Neural crest cell (in vitro differentiated cells): ENCODE measurements at places on chromosomes 16 and 17.

- DNase-seq, result no peak
Observed at GRCh38 chr16:77840093-77840492, 51.7 kb downstream of the VAT1L start.

DNA sequence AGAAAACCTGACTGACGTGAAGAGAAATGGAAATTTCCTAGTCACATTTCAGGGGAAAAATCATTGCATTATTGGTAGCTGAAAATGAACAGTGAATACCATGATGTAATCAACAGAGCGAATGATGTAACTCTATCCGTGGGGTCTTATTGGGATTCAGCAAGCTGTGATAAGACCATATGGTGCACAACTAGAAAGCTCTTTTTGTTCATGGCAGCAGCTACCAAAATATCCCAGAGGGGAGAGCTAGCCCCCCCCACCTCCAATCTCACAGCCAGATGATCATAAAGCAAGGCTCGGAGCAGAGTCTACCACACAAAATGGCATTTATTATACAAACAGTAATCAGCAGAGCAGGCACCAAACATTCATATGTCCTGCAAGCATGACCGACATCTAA is 22.2 kb upstream of the DNAH17 start:
- DNase-seq, result no peak

DNA sequence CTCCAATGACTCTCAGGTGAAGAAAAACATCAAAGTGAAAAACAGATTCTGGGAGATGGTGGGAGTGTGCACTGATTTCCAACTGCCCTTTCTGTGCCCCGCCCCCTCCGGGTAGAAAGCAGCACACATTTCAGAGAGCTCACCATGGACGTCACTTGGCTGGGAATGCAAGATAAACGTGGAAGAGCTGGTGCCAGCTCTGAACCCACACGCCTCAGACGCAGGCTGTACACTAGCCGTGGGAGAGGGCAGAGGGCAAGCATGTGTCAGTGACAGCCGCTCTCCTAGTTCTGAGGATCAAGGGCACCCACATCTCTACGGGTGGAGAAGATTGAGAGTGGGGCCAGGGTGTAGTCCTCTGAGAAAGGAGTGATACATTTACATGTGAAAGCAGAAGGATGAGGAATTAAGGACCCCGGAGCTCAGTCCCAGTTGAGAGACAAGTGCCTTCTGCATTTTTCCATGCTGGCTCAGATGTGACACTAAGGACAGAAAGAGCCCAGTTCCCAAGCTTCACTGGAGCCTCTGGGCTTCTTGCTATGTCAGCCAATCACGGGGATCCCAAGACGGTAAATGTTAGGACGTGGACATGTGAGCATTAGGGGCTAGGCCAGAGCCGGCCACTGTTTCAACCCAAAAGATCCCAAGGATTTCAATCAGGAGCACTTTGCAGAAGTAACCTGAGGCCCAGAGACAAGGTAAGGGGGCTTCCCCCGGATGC is 101.3 kb downstream of the ZFHX3 start:
- DNase-seq, result no peak

- DNase-seq, result no peak
Observed at GRCh38 chr17:77254951-77255825, 114.4 kb downstream of the SEC14L1 start.

- no peak for DNase-seq
Observed at GRCh38 chr17:51044976-51045375, 75.7 kb downstream of the SPAG9 start.

- no peak for DNase-seq
Observed at GRCh38 chr17:44610331-44610730, 45.9 kb upstream of the MEIOC start.

DNA sequence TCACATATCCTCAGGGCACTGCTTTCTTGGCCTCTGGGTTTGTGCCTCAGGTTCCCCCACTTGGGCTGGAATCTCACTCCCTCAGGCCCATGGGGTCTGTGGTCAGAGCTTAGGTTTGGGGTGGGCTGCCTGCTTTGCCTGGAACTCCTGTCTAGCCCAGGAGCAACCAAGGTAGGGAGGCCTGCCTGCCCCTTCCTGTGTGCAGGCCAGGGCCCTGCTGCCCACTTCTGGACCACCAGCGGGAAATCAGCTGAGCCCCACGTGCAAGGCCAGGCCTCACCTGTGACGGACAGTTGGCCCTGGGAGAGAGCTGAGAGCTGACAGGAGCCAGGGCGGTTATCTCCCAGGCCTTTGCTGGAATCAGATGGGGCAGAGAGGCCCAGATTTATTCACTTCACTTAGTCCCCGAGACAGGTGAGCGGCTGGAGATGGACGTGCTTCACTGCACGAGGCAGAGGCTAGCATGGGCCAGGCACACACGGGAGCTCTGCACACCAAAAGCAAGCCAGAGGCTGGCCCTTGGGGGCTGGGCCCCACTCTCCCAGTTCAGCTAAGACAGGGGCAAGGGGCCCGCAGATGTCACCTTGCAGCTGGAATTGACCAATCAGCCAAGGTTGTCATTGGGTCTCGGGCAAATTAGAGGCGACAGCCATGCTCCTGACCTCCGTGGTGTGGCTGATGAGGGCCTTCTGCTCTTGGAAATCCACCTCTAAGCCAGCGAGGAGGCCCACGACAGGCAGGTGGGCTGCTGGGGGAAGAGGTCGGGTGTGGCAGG is 49.9 kb upstream of the DOC2B start:
- no peak for DNase-seq

DNA sequence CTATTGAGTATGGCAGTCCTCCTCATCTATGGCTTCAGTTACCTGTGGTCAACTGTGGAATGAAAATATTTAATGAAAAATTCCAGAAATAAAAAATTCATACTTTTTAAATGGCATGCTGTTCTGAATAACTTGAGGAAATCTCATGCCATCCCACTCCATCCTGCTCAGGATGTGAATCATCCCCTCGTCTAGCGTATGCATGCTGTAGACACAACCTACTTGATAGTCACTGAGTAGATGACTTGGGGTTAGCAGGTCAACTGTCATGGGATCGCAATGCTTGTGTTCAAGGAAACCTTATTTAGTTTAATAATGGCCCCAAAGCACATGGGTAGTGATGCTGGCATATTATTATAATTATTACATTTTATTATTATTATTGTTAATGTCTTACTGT is 4.8 kb upstream of the VAC14 start:
- DNase-seq, result no peak

DNA sequence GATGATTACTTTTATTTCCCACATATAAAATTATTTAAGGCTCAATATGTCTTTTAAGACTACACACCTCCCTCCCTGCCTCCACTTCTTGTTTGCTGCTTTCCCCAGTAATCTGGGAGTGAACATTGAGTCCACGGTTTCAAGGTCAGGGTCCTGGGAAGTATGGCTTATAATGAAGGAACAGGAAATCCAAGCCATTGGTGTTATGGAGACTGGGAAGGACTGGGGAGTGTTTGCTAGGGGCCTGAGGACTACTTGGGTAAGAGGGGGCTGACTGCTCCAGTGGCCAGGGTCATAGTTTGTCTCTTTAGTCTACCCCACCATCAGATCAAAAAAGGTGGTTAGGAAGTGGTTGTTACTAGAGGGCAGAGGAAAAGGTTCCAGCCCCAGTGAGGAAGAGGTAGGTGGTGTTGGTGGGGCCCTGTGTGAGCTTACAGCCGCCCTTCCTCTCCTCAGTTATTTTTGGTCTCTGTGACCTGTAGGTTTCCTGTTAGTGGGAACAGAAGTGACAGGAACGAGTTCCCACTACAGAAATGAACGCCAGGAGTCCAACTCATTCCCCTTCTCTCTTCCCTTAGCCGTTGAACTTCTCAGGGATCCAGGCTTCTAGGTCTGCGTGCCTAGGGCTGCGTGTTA is 742 bp upstream of the SLC16A13 start:
- DNase-seq, result no peak

- no peak for DNase-seq
Observed at GRCh38 chr17:28839221-28839620, 3.4 kb downstream of the FAM222B start.

- DNase-seq, result no peak
Observed at GRCh38 chr17:27457360-27457715, 1.1 kb downstream of the KSR1 start.

- no peak for DNase-seq
Observed at GRCh38 chr16:78129349-78129748, 29.9 kb downstream of the WWOX start.

DNA sequence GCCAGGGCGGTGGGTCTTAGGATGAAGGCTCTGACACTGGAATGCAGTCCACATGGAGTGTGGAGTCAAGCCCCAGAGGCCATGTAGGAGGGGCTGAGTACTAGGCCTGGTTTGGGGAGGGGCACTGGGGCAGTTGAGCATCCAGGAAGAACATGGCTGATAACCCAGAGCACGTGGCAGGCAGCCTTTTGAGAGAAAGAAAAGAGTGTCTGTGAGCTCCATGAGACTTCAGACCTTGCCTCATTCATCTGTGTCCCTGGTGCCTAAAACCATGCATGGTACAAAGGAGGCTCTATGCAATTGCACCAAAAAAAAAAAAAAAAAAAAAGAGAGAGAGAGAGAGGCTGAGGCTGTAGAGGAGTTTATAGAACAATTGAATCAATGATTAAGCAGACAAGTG is 14.6 kb downstream of the SLC46A1 start:
- no peak for DNase-seq

- DNase-seq, result no peak
Observed at GRCh38 chr16:50354629-50355456, 13.9 kb downstream of the BRD7 start.

DNA sequence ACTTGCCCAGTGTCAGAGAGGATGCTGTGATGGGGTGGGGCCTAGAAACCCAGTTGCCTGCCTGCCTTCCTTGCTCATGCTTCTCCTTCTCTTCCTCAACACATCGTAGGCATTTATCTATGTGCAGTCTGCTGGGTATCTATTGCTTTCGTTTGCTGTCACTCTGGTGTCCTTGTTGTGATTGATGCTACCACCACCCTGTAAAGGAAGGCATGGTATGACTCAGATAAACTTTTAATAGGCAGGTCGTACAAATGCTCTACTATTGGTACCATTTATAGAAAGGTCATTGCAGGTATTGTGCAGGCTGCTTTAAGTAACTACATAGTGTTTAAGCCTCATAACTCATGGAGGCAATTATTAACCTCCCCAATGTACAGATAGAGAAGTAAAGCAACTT is 368.9 kb downstream of the UTP18 start:
- DNase-seq, result no peak

DNA sequence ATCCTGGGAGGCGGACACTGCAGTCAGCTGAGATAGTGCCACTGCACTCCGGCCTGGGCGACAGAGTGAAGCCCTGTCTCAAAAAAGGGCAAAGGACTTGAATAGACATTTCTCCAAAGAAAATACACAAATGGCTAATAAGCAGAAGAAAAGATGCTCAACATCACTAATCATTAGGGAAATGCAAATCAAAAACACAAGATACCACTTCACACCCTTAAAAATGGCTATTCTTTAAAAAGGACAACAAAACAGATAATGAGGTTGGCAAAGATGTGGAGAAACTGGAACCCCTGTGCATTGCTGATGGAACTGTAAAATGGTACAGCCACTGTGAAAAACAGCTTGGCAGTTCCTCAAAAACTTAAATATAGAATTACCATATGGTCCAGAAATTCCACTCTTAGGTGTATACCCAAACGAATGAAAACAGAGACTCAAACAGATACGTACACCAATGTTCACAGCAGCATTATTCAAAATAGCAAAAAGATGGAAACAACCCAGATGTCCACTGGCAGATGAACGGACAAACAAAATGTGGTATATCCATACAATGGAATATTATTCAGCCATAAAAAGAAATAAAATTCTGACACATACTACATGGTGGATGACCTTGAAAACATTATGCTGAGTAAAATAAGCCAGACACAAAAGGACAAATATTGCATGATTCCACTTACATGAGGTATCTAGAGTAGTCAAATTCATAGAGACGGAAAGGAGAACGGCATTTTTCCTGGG is 35.5 kb downstream of the BRIP1 start:
- DNase-seq, result no peak

DNA sequence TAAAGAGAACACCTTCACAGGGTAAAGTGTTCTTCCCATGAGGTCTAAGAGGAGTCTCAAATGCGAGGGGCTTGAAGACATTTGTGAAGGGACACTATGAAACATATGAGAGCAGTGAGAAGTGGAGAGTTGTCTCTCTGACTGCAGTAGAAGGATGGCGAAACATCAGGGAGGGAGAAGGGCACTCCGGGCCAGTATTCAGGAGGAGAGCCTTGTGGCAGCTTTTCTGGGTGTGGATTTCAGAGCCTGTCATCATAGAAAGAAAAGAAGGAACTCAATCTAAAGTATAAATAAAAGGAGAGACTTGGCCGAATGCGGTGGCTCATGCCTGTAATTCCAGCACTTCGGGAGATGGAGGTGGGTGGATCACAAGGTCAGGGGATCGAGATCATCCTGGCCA is 117.2 kb downstream of the RBFOX1 start:
- DNase-seq, result no peak

DNA sequence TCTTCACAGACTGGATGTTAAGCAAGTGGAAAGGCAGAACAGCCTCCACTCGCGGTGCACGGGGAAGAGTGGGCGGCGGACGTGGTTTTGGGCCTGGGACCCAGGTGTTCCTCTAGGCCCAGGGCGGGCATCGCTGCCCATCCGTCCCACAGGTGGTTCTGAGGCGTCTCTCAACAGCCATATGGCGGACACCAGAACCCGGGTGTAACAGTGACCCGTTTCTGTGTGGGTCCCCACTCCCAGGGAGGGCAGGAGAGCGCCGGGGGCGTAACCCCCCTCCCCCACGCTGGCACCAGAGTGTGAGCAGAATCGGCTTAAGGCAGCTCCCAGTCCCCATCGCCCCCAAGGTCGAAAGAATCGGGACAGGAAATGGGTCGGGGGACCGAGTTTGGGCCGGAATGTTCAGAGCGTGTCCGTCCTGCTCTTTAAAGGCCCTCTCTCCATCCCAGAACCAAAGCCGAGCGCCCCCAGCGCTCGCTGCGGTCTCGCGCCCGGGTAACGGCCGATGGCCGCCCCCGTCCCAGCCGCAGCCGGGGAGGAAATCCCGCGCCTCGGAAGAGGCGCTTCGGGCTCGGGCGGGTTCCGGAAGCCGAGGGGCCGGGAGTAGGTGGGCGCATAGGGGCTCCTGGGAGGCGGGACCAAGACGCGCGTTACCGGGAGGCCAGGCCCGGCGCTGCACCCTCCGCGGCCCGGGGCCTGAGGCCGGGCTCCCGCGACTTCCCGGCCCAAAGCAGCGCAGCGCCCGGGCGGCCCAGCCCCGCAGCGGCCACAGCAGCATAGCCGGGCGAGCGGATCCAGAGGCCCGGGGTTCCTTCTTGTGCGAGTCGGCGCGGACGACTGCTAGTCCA is at the start of gene TK2:
TSS of gene TK2 (minus strand) at position 839 of the 848 bp plus-strand sequence. CDS start at position 778, 61 bp downstream.
- DNase-seq, result peak; percentile 51

GRCh38 chr17:35254107-35254773 is 11.4 kb downstream of the SLFN5 start:
- DNase-seq, result no peak

DNA sequence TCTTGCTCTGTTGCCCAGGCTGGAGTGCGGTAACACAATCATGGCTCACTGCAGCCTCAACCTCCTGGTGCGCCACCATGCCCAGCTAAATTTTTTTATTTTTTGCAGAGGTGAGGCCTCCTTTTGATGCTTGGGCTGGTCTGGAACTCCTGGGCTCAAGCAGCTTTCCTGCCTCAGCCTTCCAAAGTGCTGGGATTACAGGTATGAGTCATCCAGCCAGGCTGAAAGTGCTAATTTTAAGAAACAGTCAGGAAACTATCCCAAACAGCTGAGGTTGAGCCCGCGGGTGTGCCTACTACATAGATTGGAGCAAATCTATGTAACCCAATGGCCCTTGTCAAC is 738 bp upstream of the XPO6 start:
- no peak for DNase-seq

- DNase-seq, result no peak
Observed at GRCh38 chr17:31289790-31290189, 7.2 kb downstream of the OMG start.

GRCh38 chr17:12472252-12473173 is 193.2 kb upstream of the MYOCD start:
- DNase-seq, result no peak
